ENCODE measurements at places on chromosomes 5 and 9. TPM values are rescaled to one million over a fixed set of nuclear protein-coding genes. Genes with fewer than 3 reads are reported as not detected.

Gene ZNF79
- total RNA-seq, result 14.8 TPM

Gene DOLPP1
- 15.5 TPM for total RNA-seq

Gene SYK
- total RNA-seq, result not detected

Gene PCDHB8
- total RNA-seq, result 0.34 TPM

- DNase-seq, result no peak
These were observed 7.9 kb upstream of the TRIM7 start for GRCh38 chr5:181212934-181213333.

DNA sequence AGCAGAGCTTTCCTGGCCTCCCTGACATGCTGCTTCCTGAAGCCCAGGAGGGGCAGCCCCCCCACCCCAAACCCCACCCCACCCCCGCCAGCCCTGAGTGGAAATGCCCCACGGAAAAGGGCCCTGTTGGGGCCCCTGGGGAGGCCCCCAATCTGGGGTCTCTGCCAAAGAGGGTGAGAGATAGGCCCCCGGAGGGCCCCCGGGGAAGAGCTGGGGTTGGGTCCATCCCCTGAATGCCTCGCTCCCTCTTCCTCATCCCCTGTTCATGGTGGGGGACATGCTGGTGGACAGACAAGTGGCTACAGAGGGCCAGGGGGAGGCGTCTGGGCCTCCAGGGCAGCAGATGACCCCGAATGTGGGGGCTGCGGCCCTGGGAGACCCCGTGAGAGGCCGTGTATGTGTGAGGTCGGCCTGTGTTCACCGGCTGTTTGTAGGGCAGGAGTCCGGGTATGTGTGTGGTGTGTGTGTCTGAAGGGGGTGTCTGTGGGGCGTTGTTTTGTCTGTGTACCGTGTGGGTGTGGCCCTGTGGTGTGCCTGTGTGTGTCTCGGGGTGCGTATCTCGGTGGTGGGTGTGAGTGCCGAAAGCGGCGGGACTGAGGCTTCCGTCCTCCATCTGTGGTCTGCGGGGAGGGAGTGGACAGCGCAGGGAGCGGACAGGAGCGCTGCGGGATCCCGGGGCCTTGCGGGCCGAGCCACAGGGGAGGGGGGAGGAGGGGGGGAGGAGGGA, 11.3 kb downstream of the C9orf50 start:
- DNase-seq, result peak; percentile 28

DNA sequence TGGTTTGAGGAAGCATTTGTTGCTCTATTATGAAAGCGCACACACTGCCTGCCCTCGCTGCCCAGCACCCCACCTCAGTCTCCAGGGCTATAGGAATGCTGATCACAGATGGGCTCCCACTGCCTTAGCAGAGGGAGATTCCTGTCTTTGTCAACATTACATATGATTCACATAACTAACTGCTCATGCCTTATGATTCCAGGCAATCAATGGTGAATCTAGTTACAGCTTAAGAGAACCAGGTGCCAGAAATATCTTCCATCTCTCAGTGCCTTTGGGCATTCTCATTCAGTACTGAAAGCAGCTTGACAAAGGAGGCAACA, 458.9 kb upstream of the C9orf72 start:
- DNase-seq, result no peak

DNA sequence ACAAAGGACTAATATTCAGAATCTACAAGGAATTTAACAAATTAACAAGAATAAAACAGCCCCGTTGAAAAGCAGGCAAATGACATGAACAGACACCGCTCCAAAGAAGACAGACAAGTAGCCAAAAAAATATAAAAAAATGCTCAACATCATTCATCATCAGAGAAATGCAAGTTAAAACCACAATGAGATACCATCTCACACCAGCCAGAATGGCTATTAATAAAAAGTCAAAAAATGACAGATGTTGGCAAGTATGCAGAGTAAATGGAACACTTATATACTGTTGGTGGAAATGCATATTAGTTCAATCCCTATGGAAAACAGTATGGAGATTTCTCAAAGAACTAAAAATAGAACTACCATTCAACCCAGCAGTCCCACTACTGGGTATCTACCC, 302.7 kb upstream of the RGMB start:
- no peak for DNase-seq

- DNase-seq, result no peak
These were observed 84.6 kb downstream of the HRH2 start for GRCh38 chr5:175742290-175742994.

GRCh38 chr9:126204197-126204596, 122.4 kb upstream of the MVB12B start:
- DNase-seq, result no peak

GRCh38 chr9:87160148-87161102, 213.1 kb upstream of the GAS1 start:
- no peak for DNase-seq

All from dermis blood vessel endothelial cell (primary cell).